ENCODE measurements at places on chromosomes 7 and 10.

- DNase-seq: no peak
These were observed 491.1 kb upstream of the ZMIZ1 start for GRCh38 chr10:78577712-78578111.

- DNase-seq: peak; percentile 71
These were observed 1.0 kb downstream of the HSPB1 start for GRCh38 chr7:76303202-76304147.

- DNase-seq: no peak
These were observed 332.1 kb downstream of the PHTF2 start for GRCh38 chr7:78130446-78131215.

DNA sequence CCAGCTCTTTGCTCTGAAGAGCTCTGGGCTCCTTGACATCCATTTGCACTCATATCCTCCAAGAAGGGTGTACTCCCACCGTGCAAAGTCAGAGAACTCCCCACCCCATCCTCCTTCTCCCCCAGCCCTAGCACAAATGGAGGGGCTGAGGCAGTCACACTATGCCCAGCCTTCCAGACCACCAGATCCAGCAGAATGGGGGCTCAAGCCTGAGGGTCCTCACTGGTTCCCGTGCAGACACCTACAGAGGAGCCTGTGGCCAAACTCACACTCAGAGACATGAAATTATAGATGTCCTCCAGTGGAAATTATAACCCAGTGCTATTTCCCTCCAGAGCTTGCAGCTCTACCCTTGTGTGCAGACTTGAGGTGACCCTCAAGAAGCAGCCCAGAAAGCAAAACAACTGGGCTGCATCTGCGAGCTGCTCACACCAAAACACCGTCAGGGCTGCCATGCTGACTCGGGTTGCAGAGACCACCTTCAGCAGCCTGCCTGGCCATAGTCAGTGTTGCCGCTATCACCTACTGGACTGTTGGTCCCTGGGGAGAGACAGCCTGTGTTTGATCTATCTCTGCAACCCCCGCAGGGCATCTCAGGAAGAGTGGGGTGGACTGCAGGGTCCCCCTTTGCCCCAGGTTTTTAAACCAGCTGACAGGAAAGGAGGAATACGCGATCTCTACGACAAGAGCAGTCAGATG, 7.4 kb downstream of the ZNF488 start:
- DNase-seq: no peak
